Astrocyte of the cerebellum (primary cell): ENCODE measurements at places on chromosomes 7 and 10.

GRCh38 chr10:86899670-86900276 is 57.6 kb downstream of the MMRN2 start:
- DNase-seq, result peak; percentile 67

GRCh38 chr10:114400091-114400490 is 4.2 kb downstream of the AFAP1L2 start:
- DNase-seq, result no peak

- no peak for DNase-seq
Observed at GRCh38 chr10:47456079-47456785, 27.7 kb downstream of the ANXA8 start.

- DNase-seq, result no peak
Observed at GRCh38 chr10:125823663-125824251, 411 bp downstream of the BCCIP start.

GRCh38 chr10:77919713-77920108 is 6.8 kb downstream of the DLG5 start:
- DNase-seq, result no peak

DNA sequence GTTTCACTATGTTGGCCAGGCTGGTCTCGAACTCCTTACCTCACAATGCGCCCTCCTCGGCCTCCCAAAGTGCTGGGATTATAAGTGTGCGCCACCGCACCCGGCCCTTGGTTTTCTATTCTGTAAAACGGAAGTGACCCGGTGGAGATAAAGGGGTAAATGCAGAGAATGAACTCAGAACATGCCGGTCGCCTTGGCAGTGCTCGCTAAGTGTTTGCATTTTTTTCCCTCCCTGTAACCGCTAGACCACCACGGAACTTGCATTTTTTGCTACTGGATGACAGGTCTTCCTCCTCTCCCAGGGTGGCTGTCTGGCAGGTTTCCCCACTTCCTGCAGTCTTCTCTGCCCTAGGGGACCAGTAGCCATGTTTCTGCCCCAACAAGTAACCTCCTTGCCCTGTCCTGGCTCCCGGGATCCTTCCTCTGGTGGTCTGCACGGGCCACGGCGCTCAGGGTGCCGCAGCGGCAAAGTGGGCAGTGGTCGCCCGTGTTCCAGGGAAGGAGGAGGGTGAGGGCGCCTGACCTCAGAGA is 18.8 kb upstream of the GNA12 start:
- DNase-seq, result peak; percentile 46

GRCh38 chr10:13628661-13629060 is 41.9 kb downstream of the PRPF18 start:
- DNase-seq, result no peak

GRCh38 chr7:98418271-98418635 is 17.4 kb upstream of the BAIAP2L1 start:
- DNase-seq, result no peak

- DNase-seq, result peak; percentile 80
Observed at GRCh38 chr7:134905375-134905774, 80.9 kb upstream of the AGBL3 start.

DNA sequence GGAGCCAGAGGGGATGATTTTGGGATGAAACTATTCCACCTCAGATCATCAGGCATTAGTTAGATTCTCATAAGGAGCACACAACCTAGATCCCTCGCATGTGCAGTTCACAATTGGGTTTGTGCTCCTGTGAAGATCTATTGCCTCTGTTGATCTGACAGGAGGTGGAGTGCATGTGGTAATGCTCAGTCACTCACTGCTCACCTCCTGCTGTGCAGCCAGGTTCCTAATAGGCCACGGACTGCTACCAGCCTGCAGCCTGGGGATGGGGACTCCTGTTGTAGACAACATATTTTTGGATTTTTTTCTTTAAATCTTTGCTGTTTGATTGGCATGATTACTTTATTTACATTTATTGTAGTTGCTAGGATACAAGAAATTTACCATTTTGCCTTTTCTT is 765.0 kb downstream of the INHBA start:
- no peak for DNase-seq

GRCh38 chr7:96508371-96508770 is 186.5 kb upstream of the SLC25A13 start:
- no peak for DNase-seq

- DNase-seq, result no peak
Observed at GRCh38 chr10:73934074-73934473, 23.1 kb downstream of the PLAU start.

- DNase-seq, result peak; percentile 85
Observed at GRCh38 chr7:94374721-94375566, 19.8 kb upstream of the COL1A2 start.

DNA sequence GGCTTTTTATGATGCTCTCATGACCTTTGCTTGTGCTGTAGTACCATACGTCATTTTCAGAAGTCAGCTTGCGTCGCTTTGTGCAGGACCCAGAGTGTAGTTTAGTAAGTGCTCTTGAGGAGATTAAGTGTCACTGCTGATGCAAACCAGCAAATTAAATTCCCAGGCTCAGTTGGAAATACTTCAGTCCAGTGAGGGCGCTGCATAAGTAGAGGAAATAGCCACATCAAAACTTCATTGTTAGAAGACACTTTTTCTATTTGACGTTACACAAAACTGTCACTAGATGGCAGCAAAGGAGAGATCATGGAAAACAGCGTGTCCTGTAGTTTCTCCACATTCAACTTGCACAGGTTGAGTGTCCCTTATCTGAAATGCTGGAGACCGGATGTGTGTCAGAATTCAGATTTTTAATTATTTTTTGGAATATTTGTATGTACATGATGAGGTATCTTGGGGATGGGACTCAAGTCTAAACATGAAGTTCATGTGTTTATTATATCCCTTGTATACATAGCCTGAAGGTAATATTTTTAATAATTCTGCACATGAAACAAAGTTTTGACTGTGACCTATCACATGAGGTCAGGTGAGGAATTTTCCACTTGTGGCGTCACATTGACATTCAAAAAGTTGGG is 7.9 kb downstream of the ZNF22 start:
- DNase-seq, result peak; percentile 80

DNA sequence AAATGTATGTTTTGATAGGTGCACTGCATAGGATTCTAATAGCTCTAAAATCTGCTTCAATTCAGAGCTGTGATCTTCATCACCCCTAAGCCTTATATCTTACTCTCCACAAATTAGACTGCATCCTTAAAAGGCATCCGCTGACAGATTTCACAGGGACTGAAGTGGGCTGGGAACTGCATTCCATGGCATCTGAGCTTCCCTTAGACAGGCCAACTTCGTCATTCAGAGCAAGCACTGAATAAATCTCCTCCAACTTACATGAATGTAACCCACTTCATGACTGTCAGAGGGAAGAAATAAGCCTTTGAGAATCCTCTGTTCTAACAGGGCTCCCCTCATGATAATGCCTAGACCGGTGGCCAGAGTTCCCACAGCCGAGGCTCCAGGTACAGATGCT is 71.3 kb downstream of the SFMBT2 start:
- no peak for DNase-seq

DNA sequence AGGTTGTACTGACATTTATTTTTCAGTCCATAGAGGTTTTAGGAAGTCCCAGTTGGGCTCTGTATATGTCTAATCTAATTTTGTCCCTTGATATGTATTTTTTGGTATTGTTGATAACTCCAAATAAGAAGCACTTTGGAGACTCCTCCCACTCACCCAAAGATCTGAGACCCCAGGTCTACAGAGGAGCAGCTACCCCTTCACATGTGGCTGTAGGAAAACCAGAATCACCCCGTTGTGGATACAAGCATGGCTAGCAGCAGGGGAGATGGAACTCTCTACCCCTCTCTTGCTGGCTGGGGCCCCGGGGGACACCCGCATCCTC is 9.4 kb downstream of the HHEX start:
- DNase-seq, result no peak

DNA sequence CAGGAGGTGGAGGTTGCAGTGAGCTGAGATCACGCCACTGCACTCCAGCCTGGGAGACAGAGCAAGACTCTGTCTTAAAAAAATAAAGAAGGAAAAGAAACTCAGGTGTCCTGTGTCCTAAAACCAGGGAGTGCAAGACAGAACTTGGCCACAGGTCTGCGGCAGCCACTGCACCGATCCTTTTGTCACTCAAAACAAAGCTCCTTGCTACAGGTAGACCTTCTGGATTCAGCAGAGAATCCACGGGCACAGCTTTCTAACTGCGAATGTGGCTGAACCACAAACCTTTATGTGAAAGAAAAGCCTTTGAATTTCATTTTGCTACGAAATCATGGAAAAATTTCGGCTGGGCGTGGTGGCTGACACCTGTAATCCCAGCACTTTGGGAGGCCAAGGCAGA is 634.9 kb downstream of the CALN1 start:
- DNase-seq, result no peak

- DNase-seq, result no peak
Observed at GRCh38 chr7:157495594-157495993, 158.8 kb downstream of the DNAJB6 start.

DNA sequence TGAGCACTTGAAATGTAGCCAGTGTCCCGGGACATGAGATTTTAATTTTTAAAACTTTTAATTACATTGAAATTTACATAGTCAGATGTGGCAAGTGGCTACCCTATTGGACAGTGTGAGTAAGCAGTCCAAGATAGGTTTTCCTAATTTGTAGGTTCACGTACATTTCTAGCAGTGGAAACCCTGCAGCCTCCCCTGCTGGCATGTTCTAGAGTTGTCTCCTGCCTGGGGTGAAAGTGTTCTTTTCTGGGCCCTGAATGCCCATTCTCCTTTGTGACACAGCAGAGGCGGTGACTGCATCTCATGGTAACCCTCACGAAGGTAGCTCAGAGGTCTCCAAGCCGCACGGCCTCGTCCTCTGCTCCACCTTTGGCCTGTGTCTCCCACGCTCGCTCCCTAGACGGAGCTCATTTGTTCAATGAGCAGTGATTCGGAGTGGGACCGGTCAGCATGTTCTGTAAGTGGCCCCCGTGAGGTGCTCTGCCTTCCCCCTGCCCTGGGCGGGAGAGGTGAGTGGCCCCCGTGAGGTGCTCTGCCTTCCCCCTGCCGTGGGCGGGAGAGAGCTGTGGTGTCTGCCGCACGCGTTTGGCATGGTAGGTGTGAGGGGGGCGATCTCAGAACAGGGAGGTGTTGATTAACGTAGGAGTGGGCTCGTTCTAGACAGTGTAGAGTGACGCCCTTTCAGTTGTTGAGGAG is 18.0 kb downstream of the WDR37 start:
- DNase-seq, result no peak

DNA sequence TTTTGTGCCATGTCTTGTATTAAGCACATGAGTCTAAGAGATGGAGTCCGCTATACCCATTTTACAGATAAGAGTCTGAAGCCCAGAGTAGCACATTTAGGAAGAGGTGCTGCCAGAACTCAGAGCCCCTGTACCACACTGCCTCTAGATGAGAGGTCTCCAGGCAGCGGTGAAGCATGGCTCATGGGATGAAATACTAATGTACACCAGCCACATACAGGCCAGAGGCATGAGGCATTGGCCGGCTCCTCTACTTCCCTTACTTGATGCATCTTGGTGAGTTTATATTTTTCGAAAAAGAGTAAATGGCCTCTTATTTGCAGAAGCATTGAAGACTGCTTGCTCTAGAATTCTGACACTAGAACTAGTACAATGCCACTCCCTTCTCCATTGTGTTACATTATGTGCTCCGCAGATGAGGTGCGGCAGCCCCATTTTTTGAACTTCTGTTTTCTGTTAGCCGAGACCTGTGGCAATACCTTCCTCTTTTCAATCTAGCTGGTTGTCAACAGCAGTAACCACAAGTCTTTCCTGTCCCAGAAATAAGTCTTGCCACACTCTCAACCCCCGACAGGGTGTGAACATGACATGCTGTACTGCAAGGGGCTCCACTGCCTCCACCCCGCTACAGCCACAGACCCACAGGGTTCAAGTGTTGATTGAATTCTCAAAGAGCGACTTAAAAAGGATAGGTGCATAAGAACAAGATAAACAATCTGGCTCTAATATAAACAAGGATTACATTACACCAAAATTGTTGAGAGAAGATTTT is 145.3 kb downstream of the CELF2 start:
- DNase-seq, result no peak

DNA sequence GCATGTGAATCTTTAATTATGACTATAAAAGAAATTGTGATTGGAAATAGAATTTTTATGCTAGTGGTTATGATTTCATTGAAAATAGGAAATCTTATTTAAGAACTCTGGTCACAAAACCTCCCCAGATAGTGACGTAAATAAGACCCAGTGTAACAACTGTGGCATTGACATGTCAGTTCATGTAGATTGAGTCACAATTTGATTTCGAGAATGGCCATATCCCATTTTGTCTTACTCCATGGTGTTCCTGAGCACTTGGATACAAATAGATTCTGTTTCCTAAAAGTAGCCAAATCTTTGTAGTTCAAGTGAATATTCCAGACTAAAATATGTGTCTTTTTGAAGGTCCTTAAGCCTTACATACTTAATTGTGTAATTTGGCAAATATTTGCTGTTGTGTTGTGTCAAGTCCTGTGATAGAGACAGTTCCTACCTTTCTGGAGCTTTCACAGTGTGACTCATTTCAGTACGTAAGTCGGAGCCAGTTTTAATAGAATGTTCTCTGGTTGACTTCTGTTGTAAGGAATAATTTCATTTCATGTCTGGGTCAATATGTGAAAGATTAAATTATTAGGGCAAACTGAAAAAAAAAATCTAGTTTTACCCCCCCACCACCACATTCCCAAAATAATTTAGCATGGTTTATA is 37.1 kb upstream of the TOMM7 start:
- no peak for DNase-seq

GRCh38 chr7:16034353-16034752 is 347.9 kb upstream of the MEOX2 start:
- DNase-seq, result no peak

- peak; percentile 8 for DNase-seq
Observed at GRCh38 chr7:135326636-135327280, 93.1 kb downstream of the STRA8 start.

- DNase-seq, result no peak
Observed at GRCh38 chr10:15863733-15864132, 3.4 kb upstream of the MINDY3 start.

DNA sequence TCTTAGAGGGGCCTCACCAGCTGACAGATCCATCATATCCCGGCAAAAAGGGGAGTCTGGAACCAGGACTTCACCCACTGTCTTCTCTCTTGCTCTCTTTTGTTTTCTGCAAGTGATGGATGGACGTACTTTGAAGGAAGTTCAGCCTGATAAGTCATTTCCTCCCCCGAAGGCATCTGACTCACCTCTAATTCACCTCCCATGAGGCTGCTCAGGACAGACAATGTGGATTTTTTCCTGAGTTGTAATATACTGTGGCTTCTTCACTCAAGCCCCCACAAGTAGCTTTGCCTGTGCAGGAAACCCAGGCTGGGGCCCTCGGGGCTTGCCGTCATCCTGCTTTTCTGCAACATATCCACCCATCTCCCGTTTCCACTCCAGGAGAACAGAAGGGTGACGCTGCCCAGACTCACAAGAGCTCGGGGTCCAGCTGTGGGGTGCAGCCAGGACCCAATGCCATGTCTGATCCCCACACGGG is 70.4 kb downstream of the ASB13 start:
- DNase-seq, result peak; percentile 47
